CD4-positive, CD25-positive, alpha-beta regulatory T cell (primary cell): ENCODE measurements at places on chromosomes 13 and 19.

DNA sequence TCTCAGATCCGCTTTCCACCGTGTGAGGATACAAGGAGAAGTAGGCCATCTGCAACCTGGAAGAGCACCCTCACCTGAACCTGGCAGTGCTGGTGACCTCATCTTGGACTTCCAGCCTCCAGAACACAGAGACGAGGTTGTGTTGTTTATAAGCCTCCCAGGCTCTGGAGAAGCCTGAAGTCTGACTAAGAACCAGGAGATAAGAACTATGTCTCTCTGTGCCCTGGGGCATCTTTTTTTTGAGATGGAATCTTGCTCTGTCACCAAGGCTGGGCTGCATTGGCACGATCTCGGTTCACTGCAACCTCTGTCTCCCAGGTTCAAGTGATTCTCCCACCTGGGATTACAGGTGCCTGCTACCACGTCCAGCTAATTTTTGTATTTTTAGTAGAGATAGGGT lies 14.5 kb downstream of the FCGBP start:
- H3K27me3 ChIP-seq: no peaks in the 10 kb centered on the region
- no peak overlapping the region for H3K4me3 ChIP-seq
- H3K36me3 ChIP-seq: no peaks in the 10 kb centered on the region
- no peak overlapping the region for H3K27ac ChIP-seq
- no peaks in the 10 kb centered on the region for H3K4me1 ChIP-seq

- no peaks in the 10 kb centered on the region for H3K4me1 ChIP-seq
- no peak overlapping the region for H3K4me3 ChIP-seq
- no peaks in the 10 kb centered on the region for H3K27me3 ChIP-seq
- no peaks in the 10 kb centered on the region for H3K36me3 ChIP-seq
- DNase-seq: no peak
Measured at GRCh38 chr13:50840284-50840683, 3.2 kb downstream of the DLEU7 start.

GRCh38 chr13:22218797-22219196 lies 547.9 kb downstream of the FGF9 start:
- H3K4me1 ChIP-seq: no peaks in the 10 kb centered on the region
- H3K27ac ChIP-seq: no peak overlapping the region
- H3K27me3 ChIP-seq: no peaks in the 10 kb centered on the region
- no peaks in the 10 kb centered on the region for H3K36me3 ChIP-seq

GRCh38 chr13:32642316-32642715 lies 56.1 kb downstream of the PDS5B start:
- no peaks in the 10 kb centered on the region for H3K36me3 ChIP-seq
- no peak for DNase-seq
- no peak overlapping the region for H3K27ac ChIP-seq
- peaks cover 16% of the 10 kb centered on the region for H3K4me1 ChIP-seq
- H3K4me3 ChIP-seq: no peak overlapping the region

DNA sequence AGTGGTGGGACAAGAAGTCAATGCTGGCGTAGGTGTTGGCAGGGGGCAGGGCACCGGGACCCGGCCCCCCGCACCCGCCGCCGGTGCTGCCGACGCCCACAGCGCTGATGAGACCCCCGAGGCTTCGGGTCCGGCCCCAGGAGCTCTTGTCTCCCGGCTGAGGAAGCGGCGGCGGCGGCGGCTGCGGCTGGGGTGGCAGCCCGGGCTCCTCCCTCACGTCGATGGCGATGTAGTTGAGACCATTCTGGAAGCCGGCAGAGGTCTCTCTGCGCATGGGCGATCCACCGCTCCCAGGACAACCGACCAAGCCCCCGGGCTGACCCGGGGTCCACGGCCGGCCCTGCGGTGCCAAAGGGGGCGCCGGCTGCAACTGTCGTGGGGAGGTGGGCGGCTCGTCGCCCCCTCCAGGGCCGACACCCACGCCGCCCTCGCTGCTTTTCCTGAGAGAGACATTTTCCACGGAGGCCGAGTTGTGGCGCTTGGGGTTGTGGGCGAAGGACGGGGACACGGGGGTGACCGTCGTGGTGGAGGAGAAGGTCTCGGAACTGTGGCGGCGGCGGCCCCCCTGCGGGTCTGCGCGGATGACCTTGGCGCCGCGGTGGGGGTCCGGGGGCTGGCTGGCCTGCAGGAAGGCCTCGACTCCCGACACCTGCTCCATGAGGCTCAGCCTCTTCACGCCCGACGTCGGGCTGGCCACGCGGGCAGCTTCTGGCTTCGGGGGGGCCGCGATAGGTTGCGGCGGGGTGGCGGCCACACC lies 4.1 kb downstream of the IRS2 start:
- H3K27ac ChIP-seq: no peak overlapping the region
- no peaks in the 10 kb centered on the region for H3K27me3 ChIP-seq
- H3K4me3 ChIP-seq: no peak overlapping the region
- peaks cover 47% of the 10 kb centered on the region for H3K4me1 ChIP-seq

DNA sequence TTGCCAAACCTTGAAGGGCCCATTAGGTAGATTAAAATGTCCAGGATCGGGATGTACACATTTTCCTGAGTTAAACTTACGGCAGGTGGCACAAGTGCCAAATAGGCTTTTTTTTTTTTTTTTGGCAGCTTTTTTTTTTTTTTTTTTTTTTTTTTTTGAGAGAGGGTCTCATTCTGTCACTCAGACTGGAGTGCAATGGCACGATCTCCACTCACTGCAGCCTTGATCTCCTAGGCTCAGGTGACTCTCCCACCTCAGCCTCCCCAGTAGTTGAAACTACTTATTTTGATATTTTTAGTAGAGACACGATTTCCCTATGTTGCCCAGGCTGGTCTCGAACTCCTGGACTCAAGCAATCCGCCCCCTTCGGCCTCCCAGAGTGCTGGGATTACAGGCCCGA lies 9.0 kb downstream of the IRGC start:
- no peaks in the 10 kb centered on the region for H3K27me3 ChIP-seq
- H3K4me3 ChIP-seq: no peak overlapping the region
- H3K4me1 ChIP-seq: no peaks in the 10 kb centered on the region
- peaks cover 16% of the 10 kb centered on the region for H3K36me3 ChIP-seq

DNA sequence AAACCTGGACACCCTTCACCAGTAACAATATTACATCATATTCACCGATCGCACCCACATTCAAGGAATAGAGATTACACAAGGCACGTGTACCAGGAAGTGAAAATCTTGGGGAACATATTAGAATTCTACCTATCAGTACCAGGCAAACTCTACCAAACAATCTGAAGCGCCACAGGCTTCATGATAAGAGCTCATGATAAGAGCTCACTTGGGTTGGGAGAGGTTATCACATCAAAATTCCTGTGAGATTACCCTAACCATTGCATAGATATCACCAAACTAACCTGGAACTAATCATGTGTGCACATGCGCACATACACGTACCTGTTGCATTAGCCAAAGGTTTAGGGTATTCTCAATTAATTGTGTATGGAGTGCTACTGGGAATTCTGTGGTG lies 1861.3 kb downstream of the PCDH9 start:
- no peak overlapping the region for H3K27ac ChIP-seq
- H3K27me3 ChIP-seq: no peaks in the 10 kb centered on the region
- no peaks in the 10 kb centered on the region for H3K36me3 ChIP-seq
- H3K4me3 ChIP-seq: no peak overlapping the region
- no peaks in the 10 kb centered on the region for H3K4me1 ChIP-seq

- no peak for DNase-seq
- H3K4me3 ChIP-seq: no peak overlapping the region
- no peaks in the 10 kb centered on the region for H3K36me3 ChIP-seq
- no peaks in the 10 kb centered on the region for H3K4me1 ChIP-seq
- H3K27me3 ChIP-seq: no peaks in the 10 kb centered on the region
- H3K27ac ChIP-seq: no peak overlapping the region
Measured at GRCh38 chr13:37148501-37148900, 43.0 kb upstream of the CSNK1A1L start.

GRCh38 chr13:113763961-113764792 lies 5.2 kb downstream of the TMEM255B start:
- peaks cover 17% of the 10 kb centered on the region for H3K27me3 ChIP-seq
- no peak overlapping the region for H3K27ac ChIP-seq
- no peaks in the 10 kb centered on the region for H3K36me3 ChIP-seq
- H3K4me1 ChIP-seq: peaks cover 9% of the 10 kb centered on the region
- H3K4me3 ChIP-seq: no peak overlapping the region

- no peaks in the 10 kb centered on the region for H3K36me3 ChIP-seq
- H3K4me3 ChIP-seq: no peak overlapping the region
- no peak for DNase-seq
- no peaks in the 10 kb centered on the region for H3K4me1 ChIP-seq
Measured at GRCh38 chr13:104785952-104786351, 1719.7 kb upstream of the SLC10A2 start.

DNA sequence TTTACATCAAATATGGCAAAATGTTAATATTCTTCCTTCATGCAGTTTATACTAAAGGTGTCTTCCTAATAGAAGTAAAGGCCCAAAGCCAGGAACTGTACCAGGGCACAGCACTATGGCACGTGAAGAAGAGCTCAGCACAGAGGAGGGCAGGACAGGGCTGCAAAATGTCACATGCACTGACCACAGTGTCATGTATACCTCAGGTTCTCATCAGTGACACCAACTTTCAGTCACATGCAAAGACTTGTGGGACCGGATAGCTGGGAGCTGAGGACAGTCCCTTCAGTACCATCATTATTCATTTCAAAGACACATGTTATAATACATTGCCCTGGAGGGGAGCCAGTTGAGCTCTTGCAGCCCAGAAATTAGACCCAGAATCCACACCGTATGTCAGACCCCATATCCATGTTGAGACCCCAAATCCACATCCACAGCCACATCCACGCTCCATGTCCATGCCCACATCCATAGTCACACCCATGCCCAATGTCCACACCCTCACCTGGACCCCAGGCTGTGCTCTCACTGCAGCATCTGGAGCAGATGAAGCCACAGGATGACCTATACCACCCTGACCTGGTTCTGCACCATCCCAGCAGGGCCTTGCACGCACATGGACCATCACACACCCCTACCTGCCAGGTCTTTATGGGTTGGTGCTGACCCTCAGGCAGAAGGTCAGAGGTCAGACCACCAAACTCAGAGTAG lies 111.8 kb downstream of the TUBA3C start:
- no peak overlapping the region for H3K4me3 ChIP-seq
- no peaks in the 10 kb centered on the region for H3K27me3 ChIP-seq
- H3K36me3 ChIP-seq: no peaks in the 10 kb centered on the region
- DNase-seq: no peak
- H3K27ac ChIP-seq: no peak overlapping the region
- H3K4me1 ChIP-seq: no peaks in the 10 kb centered on the region

DNA sequence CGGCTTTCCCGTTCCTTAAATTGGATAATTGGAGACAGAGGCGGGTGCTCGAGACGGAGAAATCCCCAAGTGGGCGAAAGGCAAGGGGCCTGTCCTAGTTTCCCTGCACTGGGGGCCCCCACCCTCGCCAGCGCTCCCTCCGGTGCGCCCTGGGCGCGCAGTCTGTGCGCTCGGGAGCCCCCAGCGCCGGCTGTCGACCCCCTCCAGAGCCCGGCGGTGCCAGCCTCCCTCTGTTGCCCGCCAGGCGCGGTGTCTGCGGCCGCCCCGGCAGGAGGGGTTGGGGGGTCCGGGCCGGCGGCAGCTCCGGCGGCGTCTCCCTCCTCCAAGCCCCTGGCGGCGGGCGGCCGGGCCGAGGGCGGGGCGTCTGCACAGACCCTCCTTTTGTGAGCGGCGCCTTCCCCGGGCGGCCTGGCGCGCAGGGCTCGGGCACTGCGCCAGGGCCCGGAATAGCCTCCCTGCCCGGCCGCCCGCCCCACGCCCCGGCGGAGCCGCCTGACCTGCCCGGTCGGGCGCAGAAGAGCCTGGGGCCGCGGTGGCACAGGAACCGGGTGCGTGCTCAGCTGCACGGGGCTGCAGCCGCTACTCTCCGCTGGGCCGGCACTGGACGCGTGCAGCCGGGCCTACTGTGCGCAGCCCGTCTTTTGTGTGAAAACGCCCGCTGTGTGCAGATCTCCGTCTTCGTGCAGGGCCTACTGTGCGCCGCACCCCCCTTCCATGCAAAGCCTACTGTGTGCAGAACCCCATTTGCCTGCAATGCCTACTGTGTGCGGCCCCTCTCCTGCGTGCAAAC lies 13.2 kb downstream of the GADD45B start:
- H3K27ac ChIP-seq: no peak overlapping the region
- H3K36me3 ChIP-seq: no peaks in the 10 kb centered on the region
- H3K4me3 ChIP-seq: no peak overlapping the region
- no peak for DNase-seq
